ENCODE measurements at places on chromosomes 2 and 18. TPM values are rescaled to one million over a fixed set of nuclear protein-coding genes. Genes with fewer than 3 reads are reported as not detected.

- no peak for DNase-seq
Measured at GRCh38 chr2:15890124-15890754, 50.1 kb upstream of the MYCN start.

C2orf66 gene
- not detected for total RNA-seq

DNA sequence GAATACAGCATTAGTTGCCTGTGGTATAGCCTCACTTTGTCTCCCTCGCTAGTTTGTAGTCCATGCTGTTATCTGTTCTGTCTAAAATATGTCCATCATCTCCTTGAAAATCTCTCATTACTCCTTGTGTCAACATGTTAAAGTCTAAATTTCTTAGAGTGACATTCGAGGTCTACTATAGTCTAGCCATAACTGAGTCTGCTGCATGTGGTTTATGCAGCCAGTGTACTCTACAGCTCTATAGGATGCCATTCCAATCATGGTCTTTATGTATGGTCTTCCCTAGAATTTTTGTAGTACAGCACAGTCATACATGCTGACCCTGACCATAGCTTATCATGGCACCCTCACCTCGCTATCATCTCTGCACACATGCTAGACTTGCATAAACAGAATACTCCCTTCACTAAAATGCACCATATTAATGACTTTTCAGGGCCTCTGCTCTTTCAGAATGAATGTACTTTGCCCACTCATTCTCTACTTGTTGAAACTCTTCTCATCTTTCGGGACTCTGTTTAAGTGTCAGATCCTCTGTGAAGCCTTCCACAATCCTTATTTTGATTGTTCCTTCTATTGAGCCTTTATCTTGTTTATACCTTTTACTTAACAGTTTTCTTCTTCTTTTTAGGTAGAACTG lies 12.8 kb downstream of the TANK start:
- no peak for DNase-seq

DNA sequence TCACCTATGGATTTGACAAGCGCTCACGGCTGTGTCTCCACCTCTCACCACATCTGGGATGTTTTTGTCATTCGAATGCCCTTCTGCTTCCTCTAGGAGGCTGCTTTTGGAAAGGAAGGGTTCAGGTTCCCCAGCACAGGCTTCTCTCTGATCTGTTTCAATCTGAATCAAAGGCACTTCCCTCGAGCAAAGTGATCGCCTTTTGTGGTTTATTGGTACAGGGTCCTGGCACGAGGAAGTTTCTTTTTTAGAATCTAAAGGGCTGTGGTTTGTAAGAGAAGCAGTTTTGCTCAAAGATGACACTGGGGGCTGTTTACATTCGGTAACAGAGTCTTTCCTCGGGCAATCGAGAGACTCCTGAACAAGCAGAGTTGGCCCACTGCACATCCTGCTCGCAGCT lies 145.0 kb downstream of the DAW1 start:
- no peak for DNase-seq

DNA sequence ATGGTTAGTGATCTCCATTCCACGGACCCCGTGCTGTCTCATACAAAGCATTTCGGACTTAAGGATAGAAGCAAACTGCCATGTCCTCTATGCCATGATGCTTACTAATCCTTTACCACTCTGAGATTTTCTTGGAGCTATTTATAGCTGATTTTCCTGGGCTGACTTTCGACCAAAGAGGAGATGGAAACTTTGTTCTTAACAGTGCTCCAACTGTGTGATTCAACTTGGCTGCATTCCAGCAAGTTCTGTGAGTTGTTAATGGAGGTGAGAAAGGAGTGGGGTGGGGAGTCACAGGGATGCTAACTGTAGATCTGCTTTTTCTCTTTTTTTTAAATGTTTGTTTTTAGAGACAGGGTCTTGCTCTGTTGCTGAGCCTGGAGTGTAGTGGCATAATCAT lies 45.5 kb upstream of the MSH2 start:
- DNase-seq = no peak

- no peak for DNase-seq
Measured at GRCh38 chr2:18522484-18523146, 37.8 kb downstream of the RDH14 start.

DNA sequence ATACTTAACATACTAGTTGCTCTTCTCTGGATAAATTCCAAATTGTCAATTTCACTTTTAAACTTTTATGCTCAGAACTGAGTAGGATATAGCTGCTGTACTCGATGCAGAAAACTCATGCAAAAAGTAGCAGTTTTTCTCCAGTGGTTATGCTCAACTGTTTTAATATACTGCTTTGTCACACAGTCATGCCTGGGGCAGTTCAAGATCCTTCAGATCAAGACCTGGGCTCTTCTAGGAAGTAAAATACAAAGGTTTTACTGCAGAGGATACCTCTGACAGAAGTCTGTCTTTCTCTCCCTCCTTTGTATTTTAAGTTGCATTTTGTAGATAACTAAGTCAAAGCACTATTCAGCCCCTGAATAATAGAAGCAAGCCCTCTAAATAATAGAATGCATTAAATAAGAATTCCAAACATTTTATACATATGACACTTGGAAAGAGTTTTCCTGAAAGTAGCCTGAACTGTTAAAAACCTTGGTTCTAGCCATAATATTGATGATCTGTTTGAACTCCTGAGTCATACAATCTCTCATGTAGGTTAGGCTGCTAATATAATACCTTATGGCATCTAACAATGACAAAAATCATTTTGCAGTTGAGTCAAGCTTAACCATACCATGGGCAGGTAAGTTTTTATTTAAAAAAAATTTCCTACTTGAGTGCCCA lies 183.3 kb upstream of the TRIB2 start:
- DNase-seq = no peak

RUFY4 gene
- 0.14 TPM for total RNA-seq

- DNase-seq = no peak
Measured at GRCh38 chr18:49534846-49535601, 26.8 kb upstream of the LIPG start.

L3MBTL4 gene
- total RNA-seq = 10.5 TPM

FHL2 gene
- 119 TPM for total RNA-seq

IL18R1 gene
- 5.1 TPM for total RNA-seq

GRCh38 chr18:2571200-2572170 lies at the start of the genes METTL4 and NDC80:
TSS of gene METTL4 (minus strand) at chr18:2571505. CDS start at chr18:2567216, 4,289 bp downstream.
TSS of gene NDC80 (plus strand) at chr18:2571557. CDS start at chr18:2572986, 1,429 bp downstream.
- peak; percentile 96 for DNase-seq

IL36A gene
- total RNA-seq = not detected

- DNase-seq = no peak
Measured at GRCh38 chr2:201855356-201855755, 49.0 kb downstream of the CDK15 start.

GRCh38 chr2:31004257-31004656 lies 134.0 kb downstream of the GALNT14 start:
- DNase-seq = peak; percentile 16

- no peak for DNase-seq
Measured at GRCh38 chr18:43952398-43952797, 675.1 kb upstream of the SYT4 start.

ANKRD36 gene
- 30.6 TPM for total RNA-seq

DNA sequence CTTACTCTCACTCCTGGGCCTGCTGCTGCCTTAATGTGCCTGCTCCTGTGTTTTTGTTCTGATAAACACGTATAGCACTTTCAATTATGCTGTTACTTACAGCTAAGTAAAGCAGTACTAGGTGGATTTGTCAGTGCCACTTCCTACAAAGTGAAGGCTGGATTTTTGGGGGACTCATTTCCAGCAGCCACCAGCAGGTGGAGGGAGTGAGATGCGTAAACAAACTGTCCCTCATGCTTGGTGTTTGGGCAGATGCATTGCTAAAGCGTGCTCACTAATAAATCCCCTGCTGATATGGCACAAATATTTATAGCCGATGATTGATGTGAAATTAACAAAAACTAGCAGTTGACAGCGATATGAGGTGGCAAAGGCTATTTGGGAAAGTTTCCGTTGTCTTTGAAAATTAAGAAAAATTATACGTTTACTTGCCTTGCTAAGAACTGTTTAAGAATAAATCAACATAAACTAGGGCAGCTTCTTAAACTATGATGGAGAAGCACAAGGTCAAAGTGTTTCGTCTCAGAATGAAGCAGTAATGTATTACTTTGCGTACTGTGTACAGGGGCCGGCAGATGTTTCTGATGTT lies 101.7 kb downstream of the AGAP1 start:
- DNase-seq = peak; percentile 88

GRCh38 chr18:23971666-23972230 lies 42.8 kb upstream of the TTC39C start:
- no peak for DNase-seq

ALKAL2 gene
- total RNA-seq = 63.8 TPM

CDCA7 gene
- total RNA-seq = 0.33 TPM

GRCh38 chr2:109636317-109636716 lies 22.2 kb downstream of the SOWAHC start:
- DNase-seq = no peak

- DNase-seq = no peak
Measured at GRCh38 chr2:58131191-58132011, 84.8 kb downstream of the VRK2 start.

SLC4A1AP gene
- total RNA-seq = 15.0 TPM

- DNase-seq = no peak
Measured at GRCh38 chr2:41004700-41005099, 552.8 kb upstream of the SLC8A1 start.

GRCh38 chr2:67840460-67841068 lies 222.2 kb downstream of the C1D start:
- DNase-seq = peak; percentile 88

GRCh38 chr18:8778824-8779223 lies 73.5 kb downstream of the MTCL1 start:
- DNase-seq = no peak

DNA sequence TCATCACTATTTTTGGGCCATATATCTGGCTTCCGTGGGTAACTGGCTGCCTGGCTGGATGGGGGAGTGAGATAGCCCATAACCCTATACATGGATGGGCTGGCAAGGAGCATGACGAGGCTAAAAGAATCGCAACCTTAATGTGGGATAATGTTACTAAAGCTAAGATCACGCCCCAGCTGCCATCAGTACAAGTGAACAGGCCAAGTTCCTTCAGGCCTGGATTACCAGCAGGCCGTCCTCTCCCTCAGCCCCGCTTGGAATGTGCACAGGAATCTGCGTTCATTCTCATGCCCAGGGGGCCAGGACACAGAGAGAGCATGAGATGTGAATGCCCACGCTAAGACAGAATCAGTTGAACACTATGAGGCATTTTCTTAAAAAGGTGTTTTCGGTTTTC lies 34.7 kb downstream of the RMC1 start:
- DNase-seq = no peak

AGAP1 gene
- total RNA-seq = 28.9 TPM

KCNJ3 gene
- 3.3 TPM for total RNA-seq

IL1RL2 gene
- 0.46 TPM for total RNA-seq

DNA sequence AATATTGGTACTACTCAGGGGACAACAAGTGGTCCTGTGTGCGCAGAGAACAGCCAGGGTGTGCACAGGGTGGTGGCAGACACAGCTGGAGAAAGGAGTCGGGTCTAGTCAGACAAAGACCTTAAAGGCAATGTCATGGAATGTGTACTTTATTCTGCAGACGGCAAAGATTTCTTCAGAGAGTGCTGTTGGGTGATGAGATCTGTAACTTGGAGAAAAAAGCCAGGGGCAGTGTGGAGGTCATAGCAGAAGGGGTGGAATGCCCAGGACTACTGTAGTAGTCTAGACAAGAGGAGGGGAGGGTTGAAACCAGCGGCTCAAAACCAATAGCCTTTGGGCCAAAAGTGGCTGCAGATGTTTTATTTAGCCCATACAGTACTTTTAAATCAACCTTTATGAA lies 121.3 kb upstream of the ZFP36L2 start:
- DNase-seq = no peak

GRCh38 chr2:219405451-219405850 lies 12.7 kb upstream of the DES start:
- peak; percentile 52 for DNase-seq

HK2 gene
- 4.3 TPM for total RNA-seq

DNA sequence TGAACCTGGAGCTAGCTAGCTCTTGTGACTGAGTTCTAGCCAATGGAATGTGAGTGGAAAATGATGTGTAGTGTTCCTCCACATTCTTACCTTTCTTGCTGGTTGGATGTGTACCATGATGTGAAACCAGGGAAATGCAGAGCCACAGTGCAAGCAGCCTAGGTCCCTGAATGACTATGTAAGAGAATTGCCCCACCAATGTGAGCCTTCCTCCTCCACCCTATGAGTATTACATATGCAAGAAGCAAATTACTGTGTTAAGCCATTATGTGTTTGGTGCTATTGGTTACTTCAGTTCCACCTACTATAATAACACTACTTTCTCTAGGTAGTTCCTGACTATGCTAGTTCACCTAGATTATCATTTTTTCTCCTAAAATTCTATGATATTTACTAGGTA lies 39.6 kb downstream of the LCLAT1 start:
- no peak for DNase-seq

GRCh38 chr2:209872675-209873074 lies 101.0 kb downstream of the UNC80 start:
- no peak for DNase-seq

GRCh38 chr2:233565685-233566140 lies 869 bp downstream of the USP40 start:
- no peak for DNase-seq

GRCh38 chr2:204277226-204277625 lies 268.0 kb upstream of the PARD3B start:
- no peak for DNase-seq

DNA sequence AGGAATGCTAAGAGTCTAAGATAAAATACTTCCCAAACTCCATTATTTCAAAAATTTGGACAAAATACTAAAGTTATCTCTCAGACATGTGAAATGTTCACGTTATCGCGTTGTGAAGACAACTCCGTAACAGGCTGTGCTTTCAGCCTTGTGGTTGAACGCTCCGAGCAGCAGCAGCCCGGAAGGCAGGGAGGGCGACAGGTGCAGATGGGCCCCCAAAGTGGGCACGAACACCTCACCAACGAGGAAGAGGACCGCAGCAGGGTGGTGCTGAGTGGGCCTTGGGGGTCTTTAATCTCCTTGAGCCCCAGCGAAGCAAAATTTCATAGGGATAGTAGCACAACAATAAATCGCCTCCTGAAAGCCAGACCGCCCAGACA lies 1.0 kb upstream of the FAM110C start:
- DNase-seq = no peak

ZNF532 gene
- 79.1 TPM for total RNA-seq

PID1 gene
- 42.4 TPM for total RNA-seq

DNA sequence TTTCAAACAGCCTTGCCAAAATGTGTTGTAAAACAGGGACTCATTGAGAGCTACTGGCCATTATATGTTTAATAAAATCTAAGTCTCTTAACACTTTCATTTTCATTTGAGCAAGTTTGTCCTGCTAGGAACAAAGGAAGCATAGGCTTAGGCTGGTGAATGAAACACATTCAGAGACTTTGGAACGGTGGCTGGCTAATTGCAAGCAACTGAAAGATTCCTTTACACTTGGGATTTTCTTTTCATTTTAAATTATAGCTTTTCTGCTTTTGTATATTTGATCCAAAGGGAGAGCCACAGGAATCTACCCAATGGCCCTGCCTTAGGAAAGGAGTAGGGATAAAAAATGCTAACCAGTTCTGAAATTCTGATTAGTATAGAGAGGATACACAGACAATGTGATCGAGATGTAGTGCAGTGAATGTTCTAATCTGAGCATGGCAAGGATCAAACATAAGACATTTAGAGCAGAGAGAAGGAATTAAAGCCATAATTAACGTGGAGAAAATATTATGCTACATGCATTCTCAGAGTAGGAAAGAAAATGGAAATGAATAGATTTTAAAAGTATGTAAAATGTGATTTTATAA lies 911.4 kb upstream of the SLC39A10 start:
- DNase-seq = no peak

MXD1 gene
- total RNA-seq = 20.7 TPM

ADGRF3 gene
- not detected for total RNA-seq

Data from posterior vena cava (tissue), 2 donors.